Type B pancreatic cell (in vitro differentiated cells): ENCODE measurements at places on chromosomes 3 and 15. TPM values are rescaled to one million over a fixed set of nuclear protein-coding genes. Genes with fewer than 3 reads are reported as not detected.

DNA sequence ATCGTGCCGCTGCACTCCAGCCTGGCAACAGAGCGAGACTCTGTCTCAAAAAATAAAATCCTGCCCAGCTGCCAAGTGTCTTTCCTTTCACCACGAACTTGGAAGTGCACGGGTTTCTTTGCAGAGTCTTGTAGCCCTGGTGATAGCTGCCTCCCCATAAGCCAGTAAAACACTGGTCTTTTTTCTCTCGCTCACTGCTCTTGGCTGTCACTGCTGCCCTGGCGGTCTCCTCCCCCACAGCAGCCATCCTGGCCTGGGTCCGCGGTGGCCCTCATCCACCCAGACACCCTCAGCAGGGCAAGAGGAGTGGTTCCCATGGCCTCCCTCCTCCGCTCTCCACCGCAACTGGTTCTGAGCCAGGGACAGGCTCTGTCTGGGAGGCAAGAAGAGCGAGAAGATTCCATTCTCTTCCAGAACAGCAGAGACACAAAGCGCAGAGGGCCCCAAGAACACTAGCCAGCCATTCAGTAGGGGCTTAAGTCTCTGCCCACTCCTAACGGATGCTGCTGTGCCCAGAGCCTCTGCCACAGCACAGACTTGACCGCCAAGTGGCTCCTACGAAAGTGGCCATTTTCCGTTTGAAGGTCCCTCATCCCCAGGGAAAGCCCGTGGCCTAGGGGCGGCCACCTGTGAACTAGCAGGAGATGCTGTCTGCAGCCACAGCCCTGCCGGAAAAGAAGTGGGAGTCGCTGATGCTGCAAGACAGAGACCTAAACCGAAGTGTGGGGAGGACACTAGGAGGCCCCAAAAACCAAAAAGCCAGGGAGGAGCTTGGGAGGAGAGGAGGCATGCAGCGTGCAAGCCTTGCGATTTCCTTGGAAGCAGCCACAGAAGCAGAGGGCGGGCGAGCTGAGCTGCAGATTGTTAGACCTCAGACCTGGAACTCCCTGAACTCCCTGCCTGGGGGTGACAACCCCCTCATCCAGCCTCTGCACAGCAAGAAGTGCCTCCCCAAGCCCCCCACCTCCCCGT, 44.1 kb downstream of the KLHL25 start:
- DNase-seq, result peak; percentile 64
- H3K27me3 ChIP-seq, result no peaks in the 10 kb centered on the region
- H3K36me3 ChIP-seq, result peaks cover 13% of the 10 kb centered on the region
- H3K27ac ChIP-seq, result peak overlapping the region; percentile 34
- peak overlapping the region; percentile 22 for H3K4me3 ChIP-seq

DNA sequence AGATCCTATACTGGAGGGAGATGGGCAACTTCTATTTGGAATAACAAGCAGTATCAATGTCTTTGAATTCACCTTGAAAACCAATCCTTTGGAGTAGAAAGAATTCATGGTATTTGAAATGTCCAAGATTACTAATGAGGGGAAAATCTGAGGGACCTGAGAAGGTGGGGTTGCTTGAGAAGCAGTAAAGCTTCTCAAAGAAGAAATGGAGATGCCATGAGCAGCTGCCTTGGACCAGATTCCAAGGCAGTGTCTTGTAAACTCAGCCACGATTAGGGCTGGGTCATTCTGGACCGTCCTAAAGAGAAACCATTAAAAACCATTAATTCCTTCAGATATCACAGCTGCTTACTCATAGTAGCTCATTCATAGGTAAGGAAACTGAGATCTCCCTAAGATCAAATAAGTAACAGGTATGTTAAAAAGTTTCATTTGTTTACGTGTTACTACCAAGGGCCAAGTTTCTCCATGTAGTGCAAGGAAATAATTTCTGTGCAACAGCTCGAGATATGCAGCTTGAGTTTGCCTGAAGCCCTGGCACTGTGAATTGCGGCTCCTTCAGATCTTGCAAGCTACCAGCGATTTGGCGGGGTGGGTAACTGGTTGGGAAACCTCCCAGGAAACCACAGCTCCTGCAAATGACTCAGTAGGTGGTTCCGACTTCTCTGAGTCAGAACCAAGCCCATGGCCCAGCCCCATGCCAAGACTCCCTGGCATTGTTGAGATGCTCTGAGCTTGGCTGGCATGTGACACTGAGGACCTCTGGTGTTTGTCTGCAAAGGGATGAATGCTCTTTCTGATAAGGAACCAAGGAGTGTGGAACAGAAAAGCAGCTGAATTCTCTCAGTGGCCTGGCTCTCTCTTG, 296.8 kb downstream of the RORA start:
- no peaks in the 10 kb centered on the region for H3K36me3 ChIP-seq
- no peak overlapping the region for H3K27ac ChIP-seq
- H3K27me3 ChIP-seq, result peaks cover 23% of the 10 kb centered on the region
- no peak overlapping the region for H3K4me3 ChIP-seq

- no peak overlapping the region for H3K27ac ChIP-seq
- H3K36me3 ChIP-seq, result no peaks in the 10 kb centered on the region
- H3K4me3 ChIP-seq, result no peak overlapping the region
Measured at GRCh38 chr15:74243431-74243830, 7.3 kb downstream of the CCDC33 start.

DNA sequence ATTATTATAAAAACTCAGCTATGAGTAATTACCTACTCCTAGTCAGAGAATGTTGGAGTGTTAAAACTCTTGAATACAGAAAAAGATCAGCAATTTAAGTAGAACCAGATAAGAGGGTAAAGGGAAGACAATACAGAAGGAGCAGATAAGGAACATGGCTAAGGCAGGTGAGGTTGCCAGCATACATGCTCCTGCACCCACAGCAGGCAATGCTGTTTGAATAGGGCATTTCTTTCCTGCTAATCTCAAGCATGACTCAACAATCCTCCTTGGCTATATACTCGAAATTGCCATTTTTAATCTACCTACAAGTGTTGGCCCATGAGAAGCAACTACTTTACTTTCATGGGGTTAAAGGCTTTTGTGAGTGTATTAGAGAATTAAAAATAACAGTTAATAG, 494.5 kb downstream of the DIPK2A start:
- peaks cover 5% of the 10 kb centered on the region for H3K4me1 ChIP-seq
- no peak for DNase-seq
- H3K27ac ChIP-seq, result no peak overlapping the region
- no peaks in the 10 kb centered on the region for H3K27me3 ChIP-seq
- H3K4me3 ChIP-seq, result no peak overlapping the region

FRMD4B gene
- total RNA-seq, result 37.4 and 38.7 TPM in 2 replicates

DNA sequence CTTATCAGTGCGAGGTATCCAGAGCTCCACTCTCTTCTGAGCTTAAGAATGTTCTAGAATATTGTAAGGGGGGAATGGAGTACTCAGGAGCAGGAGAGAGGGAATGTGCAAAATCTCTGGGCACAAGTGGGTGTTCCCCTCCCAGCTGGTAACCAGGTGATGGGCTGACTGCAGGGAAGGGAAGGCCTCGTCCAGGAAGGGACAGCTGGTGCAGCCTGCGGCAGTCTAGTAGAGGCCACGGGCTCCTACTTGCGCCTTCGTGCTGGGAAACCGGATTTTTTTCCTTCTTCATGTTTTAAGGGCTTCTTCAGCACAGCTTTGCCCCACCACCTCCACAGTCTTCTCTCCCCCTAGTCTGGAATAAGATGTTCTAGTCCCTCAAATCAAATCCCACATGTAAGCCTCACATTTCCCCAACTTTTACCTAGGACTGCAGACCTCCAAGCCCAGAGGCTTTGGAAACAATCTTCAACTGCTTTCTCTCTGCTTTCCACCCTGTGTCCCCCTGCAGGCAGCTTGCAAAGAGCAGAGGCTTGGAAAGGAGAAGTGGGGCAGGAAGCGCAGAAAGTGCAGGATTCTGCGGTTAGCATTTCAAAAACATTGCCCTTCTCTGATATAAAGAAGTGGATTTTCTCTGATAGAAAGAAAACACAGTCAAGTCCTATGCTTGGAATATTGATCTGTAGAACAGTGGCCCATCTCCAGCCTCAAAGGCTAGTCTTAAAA, 11.9 kb upstream of the CGNL1 start:
- H3K4me3 ChIP-seq, result no peak overlapping the region
- H3K4me1 ChIP-seq, result peaks cover 14% of the 10 kb centered on the region
- no peaks in the 10 kb centered on the region for H3K27me3 ChIP-seq

CX3CR1 gene
- 0.21 TPM in 1 of 2 replicates, not detected in the other for total RNA-seq

CPN2 gene
- not detected in 2 replicates for total RNA-seq

GRCh38 chr3:52503788-52504424, 8.8 kb downstream of the STAB1 start:
- H3K4me3 ChIP-seq, result no peak overlapping the region
- DNase-seq, result no peak
- H3K36me3 ChIP-seq, result no peaks in the 10 kb centered on the region
- H3K27ac ChIP-seq, result no peak overlapping the region
- H3K27me3 ChIP-seq, result no peaks in the 10 kb centered on the region

- H3K4me1 ChIP-seq, result no peaks in the 10 kb centered on the region
- no peak overlapping the region for H3K27ac ChIP-seq
- no peak overlapping the region for H3K4me3 ChIP-seq
- no peaks in the 10 kb centered on the region for H3K36me3 ChIP-seq
- H3K27me3 ChIP-seq, result peaks cover 2% of the 10 kb centered on the region
Measured at GRCh38 chr15:33768670-33769190, 199.6 kb upstream of the CHRM5 start.

GRCh38 chr3:179250803-179251476, at the start of gene KCNMB3:
Gene KCNMB3, minus strand, starts transcription at chr3:179251114. Its CDS starts 124 bp downstream, at chr3:179250990.
- H3K4me1 ChIP-seq, result no peaks in the 10 kb centered on the region
- no peak within 1 kb of the TSS for H3K4me3 ChIP-seq
- DNase-seq, result no peak
- H3K27me3 ChIP-seq, result no peaks in the 10 kb centered on the region
- peaks cover 19% of the 10 kb centered on the region for H3K36me3 ChIP-seq

DNA sequence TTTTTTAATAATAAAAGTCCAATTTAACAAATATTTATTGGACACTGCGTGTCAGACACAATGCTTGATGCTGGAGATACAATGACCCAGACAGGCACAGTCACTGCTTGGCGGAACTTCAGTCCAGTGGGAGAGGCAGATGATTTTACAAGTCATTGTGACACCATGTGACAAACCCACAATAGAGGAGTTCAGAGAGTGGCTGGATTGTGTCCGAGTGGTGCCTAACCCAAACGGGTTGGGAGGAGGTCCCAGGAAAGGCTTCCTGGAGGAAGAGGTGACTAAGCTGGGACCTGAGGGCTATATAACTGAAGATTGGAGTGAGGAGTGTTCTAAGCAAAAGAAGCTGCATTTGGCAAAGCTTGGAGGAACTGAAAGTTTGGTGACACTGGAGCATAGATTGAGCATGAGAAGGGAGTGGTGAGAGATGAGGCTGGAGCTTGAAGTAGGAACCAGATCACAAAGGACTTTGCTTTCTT, 41.4 kb downstream of the CRTC3 start:
- no peaks in the 10 kb centered on the region for H3K4me1 ChIP-seq
- DNase-seq, result no peak
- H3K27ac ChIP-seq, result no peak overlapping the region

DNA sequence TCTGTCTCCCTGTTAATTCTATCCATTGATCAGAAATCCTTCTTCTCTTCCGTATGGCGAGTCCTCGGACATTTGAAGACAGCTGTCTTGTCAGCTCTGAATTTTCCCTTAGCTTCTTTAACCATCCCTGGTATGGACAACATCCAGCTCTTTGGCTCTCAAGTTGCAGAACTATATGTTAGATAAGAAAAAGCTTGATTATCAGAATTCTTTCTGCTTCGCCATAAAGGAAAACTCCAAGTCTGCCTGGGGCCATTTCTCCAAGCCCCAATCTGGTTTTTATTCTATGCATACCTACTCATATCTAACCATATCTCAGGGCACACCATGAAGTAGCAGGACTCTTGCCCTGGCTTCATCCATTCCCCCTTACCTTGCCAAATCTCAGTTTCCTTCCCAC, 215.7 kb upstream of the TMC3 start:
- no peaks in the 10 kb centered on the region for H3K27me3 ChIP-seq
- H3K27ac ChIP-seq, result no peak overlapping the region
- H3K36me3 ChIP-seq, result no peaks in the 10 kb centered on the region
- H3K4me1 ChIP-seq, result no peaks in the 10 kb centered on the region
- H3K4me3 ChIP-seq, result no peak overlapping the region

- H3K27ac ChIP-seq, result no peak overlapping the region
- no peaks in the 10 kb centered on the region for H3K36me3 ChIP-seq
- peaks cover 3% of the 10 kb centered on the region for H3K4me1 ChIP-seq
Measured at GRCh38 chr15:39907216-39907615, 12.8 kb downstream of the GPR176 start.

GOLGA8N gene
- total RNA-seq, result 1.1 and 3.9 TPM in 2 replicates

GRCh38 chr3:63687278-63688225, 35.1 kb downstream of the SNTN start:
- H3K4me3 ChIP-seq, result no peak overlapping the region
- no peak for DNase-seq
- H3K27ac ChIP-seq, result no peak overlapping the region
- H3K4me1 ChIP-seq, result no peaks in the 10 kb centered on the region

DNA sequence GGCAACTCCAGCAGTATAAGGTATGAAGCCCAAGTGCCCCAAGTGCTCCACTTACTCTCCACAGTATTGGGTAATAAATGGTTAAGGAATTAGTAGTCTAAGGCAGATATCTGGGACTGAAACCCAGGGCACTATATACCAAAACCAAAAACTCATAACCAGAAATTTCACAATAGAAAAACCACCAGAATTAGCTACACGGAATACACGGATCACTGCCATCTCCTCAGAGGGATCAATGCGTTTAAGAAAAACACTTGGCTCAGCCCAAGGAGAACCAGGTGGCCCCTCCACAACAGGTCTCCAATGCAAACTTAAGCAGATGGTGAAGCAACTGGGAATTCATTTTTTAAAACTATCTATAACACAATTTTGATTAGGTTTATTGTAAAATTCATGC, 83.6 kb downstream of the FAIM start:
- no peaks in the 10 kb centered on the region for H3K27me3 ChIP-seq
- H3K27ac ChIP-seq, result no peak overlapping the region
- no peak for DNase-seq
- H3K4me3 ChIP-seq, result no peak overlapping the region
